ENCODE measurements at places on chromosomes 16 and 17. TPM values are rescaled to one million over a fixed set of nuclear protein-coding genes. Genes with fewer than 3 reads are reported as not detected.

DNA sequence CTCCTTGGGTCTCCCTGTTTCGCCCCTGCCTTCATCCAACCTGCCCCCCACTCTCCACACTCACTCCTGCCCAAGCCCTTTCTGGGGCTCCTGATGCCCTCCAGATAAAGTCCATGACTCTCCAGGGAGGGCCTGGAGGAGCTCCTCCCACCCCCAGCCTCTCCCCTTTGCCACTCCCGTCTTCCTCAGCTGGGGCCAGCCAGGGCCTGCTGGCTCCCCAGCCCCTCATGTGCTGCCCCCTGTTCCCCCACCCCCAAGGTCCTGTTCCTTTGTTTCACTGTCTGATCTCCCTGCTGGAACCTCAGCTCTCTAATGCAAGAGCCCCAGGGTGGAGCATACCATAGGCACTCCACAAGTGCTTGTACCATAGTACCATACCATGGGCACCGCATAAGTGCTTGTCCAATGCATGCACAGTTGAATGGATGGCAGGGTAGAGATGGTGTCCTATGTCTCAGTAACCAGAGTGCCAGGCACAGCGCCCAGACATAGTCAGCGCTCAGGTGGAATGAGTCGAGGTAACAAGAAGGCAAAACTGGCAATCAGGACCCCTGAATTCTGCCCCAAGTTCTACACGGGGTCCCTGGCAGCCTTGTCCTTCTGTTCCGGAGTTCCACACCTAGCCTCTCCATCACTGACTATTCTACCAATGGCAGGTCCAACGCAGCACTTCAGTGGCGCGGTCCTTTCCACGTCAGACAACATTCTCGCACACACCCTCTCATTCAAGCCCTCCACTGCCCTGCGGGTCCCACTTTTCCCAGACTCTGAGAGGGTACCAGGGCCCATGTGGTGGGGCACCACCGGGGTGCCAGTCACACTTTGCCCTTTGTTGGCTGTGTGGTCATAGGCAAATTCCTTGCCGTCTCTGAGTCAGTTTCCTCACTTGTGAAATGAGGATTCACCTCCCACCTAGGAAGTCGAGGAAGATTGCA lies 1.4 kb downstream of the PLCD3 start:
- no peak for DNase-seq

DNA sequence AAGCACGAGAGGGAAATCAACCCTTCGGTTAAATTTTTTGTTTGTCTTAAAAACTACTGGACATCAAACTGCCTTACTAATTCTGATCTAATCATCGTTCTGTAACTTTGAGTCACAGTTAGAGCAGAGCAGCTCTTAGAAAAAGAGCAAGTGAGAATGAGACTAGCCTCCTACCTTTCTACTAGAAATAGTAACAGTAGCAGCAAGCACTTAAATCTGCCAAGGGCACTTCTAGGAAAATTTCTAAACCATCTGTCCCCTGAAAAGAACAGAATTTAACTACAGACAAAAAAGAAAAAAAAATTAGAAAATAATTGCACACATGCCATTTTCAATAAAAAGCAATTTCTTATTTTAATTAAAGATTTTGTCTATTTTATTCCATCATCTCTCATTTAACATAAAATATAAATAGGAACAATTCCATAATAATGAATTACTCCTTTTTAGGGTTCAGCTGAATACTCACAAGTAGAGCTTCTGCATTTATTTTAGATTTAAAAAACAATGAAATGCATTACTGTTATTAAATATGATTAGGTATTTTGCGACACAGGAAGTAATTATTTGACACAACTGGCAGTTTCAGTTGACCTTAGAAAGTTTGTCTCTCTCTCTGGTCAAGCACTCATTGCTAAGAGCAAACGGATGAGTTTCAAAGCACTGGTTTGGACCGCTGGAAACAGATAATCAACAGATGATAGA lies 250.8 kb upstream of the SOX9 start:
- no peak for DNase-seq

DNA sequence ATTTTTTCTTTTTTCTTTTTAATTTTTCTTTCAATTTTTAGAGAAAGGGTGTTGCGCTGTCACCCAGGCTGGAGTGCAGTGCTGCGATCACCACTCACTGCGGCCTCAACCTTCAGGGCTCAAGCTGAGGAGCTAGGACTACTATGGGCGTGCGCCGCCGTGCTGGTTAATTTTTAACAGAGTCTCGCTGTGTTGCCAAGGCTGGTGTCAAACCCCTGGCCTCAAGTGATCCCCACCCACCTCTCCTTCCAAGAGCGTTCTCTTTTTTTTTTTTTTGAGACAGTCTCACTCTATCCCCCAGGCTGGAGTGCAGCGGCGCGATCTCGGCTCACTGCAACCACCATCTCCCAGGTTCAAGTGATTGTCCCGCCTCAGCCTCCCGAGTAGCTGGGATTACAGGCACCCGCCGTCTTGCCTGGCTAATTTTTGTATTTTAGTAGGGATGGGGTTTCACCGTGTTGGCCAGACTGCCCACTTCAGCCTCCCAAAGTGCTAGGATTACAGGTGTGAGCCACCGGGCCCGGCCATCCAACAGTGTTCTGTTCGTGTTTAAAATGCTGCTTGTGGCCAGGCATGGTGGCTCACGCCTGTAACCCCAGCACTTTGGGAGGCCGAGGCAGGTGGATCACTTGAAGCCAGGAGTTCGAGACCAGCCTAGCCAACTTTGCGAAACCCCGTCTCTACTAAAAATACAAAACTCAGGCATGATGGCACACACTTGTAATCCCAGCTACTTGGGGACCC lies 14.5 kb upstream of the RPL13 start:
- DNase-seq = no peak

- DNase-seq = no peak
Measured at GRCh38 chr17:74521701-74522201, 9.5 kb downstream of the CD300LB start.

TMEM100 gene
- not detected for total RNA-seq

DNA sequence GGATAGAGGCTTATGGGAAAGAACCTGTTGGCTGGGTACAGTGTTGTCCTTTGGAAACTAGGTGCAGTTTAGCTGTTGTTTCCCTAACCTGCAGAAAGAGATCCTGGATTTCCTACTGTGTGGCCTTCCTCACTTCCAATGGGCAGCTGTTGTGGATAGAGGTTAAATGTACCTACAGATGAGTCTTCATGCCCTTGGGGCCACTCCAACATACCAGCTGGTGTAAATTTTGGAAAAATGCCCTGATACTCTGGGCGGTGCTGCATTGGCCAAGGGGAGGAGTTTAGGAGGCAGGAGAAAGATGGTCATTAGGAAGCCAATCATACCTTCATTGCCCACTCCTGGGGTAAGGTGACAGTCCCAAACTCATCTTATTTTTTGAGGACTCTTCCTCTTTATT lies 70.2 kb downstream of the SNX11 start:
- no peak for DNase-seq

MYL4 gene
- not detected for total RNA-seq

DNA sequence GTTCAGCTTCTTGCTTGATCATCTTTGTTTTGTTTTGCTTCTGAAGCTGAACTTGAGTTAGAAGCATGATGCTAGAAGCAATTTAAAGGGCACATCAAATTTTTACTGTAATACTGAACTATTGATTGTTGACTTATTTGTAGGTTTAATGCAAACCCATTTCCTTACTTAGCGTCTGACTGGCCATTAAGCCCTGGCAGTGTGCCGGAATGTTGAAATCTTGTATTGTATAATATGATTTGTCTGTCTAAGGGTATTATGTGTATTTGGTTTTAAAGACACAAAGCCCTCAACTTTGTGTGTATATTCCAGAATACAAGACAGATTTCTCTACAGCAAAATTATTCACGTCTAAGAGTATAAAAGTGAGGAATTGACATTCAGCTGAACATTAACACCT lies 39.7 kb downstream of the NUP93 start:
- DNase-seq = no peak

PLXDC1 gene
- not detected for total RNA-seq

GRCh38 chr16:9047689-9048301 lies 43.6 kb upstream of the HAPSTR1 start:
- peak; percentile 94 for DNase-seq

- DNase-seq = no peak
Measured at GRCh38 chr17:48587276-48588073, 2.6 kb downstream of the HOXB3 start.

KRT32 gene
- not detected for total RNA-seq

DNA sequence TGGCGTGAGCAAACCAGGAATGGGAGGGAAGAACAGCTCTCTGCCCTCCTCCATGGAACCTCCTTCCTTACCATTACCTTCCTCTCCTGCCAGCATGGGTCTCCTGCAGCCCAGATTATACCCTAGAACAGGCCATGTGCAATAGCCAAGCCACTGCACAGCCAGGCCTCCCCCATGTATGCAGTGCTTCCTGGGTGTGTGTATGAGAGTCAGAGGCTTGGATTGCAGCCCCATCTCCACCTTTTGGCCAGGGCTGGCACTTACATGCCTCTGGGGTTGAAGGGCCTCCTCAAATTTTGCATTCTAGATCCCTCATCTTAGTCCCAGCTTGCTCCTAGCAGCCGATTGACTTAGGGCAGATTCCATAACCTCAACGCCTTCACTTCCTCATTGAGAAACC lies 133.7 kb downstream of the GSG1L start:
- no peak for DNase-seq

- no peak for DNase-seq
Measured at GRCh38 chr17:70128727-70129238, 40.5 kb upstream of the KCNJ2 start.

All from epithelial cell of proximal tubule (primary cell).